ENCODE measurements at places on chromosomes 16 and 17.

DNA sequence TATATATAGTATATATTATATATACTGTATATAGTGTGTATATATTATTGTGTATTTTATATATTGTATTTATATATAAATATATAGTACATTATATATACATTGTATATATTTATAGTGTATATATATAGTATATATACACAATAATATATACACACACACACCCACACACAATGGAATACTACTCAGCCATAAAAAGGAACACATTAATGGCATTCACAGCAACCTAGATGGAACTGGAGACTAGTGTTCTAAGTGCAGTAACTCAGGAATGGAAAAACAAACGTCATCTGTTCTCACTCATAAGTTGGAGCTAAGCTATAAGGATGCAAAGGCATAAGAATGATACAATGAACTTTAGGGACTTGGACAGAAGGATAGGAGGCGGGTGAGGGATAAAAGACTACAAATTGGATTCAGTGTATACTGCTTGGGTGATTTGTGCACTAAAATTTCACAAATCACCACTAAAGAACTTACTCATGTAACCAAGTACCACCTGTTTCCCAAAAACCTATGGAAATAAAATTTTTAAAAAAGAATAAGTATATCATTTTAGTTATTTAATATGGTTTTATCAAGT lies 201.9 kb upstream of the CDH11 start:
- DNase-seq = no peak
- no peaks in the 10 kb centered on the region for H3K4me1 ChIP-seq
- H3K4me3 ChIP-seq = no peak overlapping the region
- no peaks in the 10 kb centered on the region for H3K36me3 ChIP-seq

DNA sequence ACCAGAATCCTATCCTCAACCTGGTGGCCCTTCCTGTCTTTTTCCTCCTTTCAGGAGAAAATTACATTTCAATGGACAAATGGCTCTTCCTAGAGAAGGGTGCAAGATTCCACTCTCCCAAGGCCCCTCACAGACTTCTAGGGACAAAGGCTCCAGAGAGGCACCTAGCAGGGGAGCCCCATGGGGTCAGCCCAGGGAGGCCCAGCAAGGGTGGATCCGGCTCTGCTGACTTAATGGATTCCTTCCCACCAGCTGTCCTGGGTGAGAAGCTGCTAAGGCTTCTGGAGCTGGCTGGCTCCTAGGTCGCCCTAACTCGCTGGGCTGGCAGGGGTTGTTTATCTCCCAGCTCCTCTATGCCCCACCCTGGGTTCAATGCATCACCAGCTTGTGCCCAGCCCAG lies 152.4 kb downstream of the ZNF423 start:
- H3K4me3 ChIP-seq = no peak overlapping the region
- H3K27ac ChIP-seq = no peak overlapping the region
- no peaks in the 10 kb centered on the region for H3K36me3 ChIP-seq
- H3K27me3 ChIP-seq = peaks cover 11% of the 10 kb centered on the region
- no peak for DNase-seq

DNA sequence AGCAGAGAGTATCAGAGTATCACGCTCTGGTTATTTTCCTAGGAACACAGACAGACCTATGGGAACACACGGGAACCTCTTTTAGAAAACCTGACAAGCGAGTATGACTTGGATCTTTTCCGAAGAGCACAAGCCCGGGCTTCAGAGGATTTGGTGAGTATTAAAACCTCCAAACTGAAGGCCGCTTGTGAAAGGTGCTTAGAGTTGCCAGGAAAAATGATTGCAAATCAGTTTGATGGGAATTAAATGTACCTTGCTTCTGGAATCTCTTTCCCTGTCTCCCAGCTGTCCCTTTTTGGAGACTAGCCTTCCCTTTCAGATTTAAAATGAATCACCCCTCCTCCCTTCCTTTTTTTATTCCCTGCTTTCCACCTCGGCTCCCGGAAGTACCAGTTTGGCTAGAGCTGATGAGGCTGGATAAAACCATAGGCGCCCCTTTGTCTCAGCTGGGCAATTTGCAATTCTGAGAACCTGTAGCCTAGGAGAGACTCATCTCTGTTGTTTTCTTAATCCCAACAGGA lies 27.3 kb downstream of the KAT7 start:
- H3K27me3 ChIP-seq = no peaks in the 10 kb centered on the region
- peaks cover 19% of the 10 kb centered on the region for H3K36me3 ChIP-seq
- no peak overlapping the region for H3K4me3 ChIP-seq

DNA sequence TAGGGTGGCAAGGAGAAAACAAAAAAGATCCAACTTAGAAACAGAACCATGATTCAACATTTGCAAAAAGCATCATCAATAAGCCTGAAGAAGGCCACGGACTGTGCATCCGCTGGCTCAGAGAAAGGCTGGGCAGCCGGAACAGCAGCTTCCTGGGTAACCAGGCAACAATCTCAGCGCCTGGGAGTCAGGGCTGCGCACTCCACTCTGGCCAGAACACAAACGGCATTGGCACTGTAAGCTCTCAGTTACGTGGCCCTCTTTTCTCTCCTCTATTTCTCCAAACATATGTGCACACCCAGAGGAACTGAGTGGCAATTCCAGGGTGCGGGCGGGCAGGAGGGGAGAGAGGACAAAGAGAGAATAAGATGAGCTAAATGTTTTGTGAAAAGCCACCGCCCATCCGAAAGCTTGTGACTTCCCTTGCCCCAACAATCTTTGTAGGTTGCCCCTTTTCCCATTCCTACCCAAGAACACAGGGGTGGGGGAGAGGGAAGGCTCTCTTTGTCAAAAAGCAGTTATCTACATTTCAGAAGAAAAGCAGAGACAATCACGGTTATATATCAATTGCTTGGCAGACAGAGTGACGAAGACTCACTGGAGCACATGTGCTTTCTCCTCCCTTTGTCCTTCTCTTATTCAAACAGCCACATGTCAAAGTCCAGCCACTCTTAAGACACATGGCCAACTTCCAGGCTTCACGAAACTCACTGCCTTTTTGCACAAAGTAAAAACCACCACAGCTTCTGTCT lies 6.6 kb upstream of the GHDC start:
- H3K27ac ChIP-seq = no peak overlapping the region
- H3K36me3 ChIP-seq = peaks cover 6% of the 10 kb centered on the region
- H3K4me3 ChIP-seq = no peak overlapping the region
- H3K27me3 ChIP-seq = no peaks in the 10 kb centered on the region
- no peaks in the 10 kb centered on the region for H3K4me1 ChIP-seq

- no peaks in the 10 kb centered on the region for H3K36me3 ChIP-seq
- no peak overlapping the region for H3K4me3 ChIP-seq
- DNase-seq = no peak
- peaks cover 6% of the 10 kb centered on the region for H3K27me3 ChIP-seq
- no peaks in the 10 kb centered on the region for H3K4me1 ChIP-seq
Measured at GRCh38 chr16:14963281-14964173, 11.3 kb upstream of the PDXDC1 start.

- no peak overlapping the region for H3K4me3 ChIP-seq
- DNase-seq = no peak
- no peak overlapping the region for H3K27ac ChIP-seq
- H3K36me3 ChIP-seq = no peaks in the 10 kb centered on the region
Measured at GRCh38 chr16:73356401-73357079, 308.6 kb upstream of the ZFHX3 start.

DNA sequence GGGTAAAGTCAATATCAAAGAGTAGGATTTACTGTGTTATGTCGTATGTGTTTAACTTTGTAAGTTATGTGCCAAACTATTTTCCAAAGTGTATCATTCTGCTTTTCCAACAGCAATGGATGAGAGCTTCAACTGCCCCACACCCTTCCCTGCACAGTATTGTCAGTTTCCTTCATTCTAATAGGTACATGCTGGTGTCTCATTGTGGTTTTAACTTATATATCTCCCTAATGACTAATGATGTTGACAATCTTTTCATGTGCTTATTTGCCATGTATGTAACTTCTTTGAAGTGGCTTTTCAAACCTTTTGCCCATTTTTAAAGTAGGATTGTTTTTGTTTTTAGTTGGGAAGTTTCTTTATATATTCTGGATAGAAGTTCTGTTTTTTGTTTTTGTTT lies 3.8 kb downstream of the DDX19B start:
- no peaks in the 10 kb centered on the region for H3K27me3 ChIP-seq
- H3K4me3 ChIP-seq = no peak overlapping the region
- H3K27ac ChIP-seq = peak overlapping the region; percentile 99

GRCh38 chr16:11497851-11498289 lies 88.8 kb downstream of the LITAF start:
- no peaks in the 10 kb centered on the region for H3K36me3 ChIP-seq
- H3K27ac ChIP-seq = no peak overlapping the region
- no peaks in the 10 kb centered on the region for H3K27me3 ChIP-seq
- peaks cover 20% of the 10 kb centered on the region for H3K4me1 ChIP-seq

DNA sequence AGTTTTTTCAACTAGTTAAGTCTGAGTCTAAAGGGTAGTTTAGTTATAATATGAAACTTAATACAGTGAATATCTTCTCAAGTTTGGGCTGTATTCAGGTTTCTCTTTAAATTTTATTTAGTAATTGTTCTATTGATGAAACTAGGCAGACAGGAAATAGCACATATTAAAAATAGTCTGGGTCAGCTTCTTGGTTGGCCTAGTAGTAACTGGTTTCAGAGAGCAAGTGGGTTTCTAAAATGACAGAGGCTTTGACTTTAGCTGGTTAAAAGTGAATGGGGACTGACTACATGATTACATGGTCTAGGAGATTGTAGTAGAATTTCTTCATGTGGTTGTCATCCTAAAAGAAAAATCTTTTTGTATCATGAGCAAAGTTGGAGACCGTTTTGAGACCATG lies 46.8 kb downstream of the OMG start:
- no peaks in the 10 kb centered on the region for H3K36me3 ChIP-seq
- H3K27ac ChIP-seq = peak overlapping the region; percentile 71
- H3K4me3 ChIP-seq = no peak overlapping the region
- no peaks in the 10 kb centered on the region for H3K27me3 ChIP-seq
- H3K4me1 ChIP-seq = peaks cover 6% of the 10 kb centered on the region

- no peaks in the 10 kb centered on the region for H3K27me3 ChIP-seq
- H3K4me1 ChIP-seq = peaks cover 4% of the 10 kb centered on the region
- H3K4me3 ChIP-seq = peak overlapping the region; percentile 27
- peaks cover 14% of the 10 kb centered on the region for H3K36me3 ChIP-seq
- peak overlapping the region; percentile 88 for H3K27ac ChIP-seq
- DNase-seq = peak; percentile 81
Measured at GRCh38 chr16:81928975-81929374, 82.3 kb downstream of the SDR42E1 start.
